SIG-M5 (cell line): ENCODE measurements at places on chromosomes 12 and 14.
A peak's percentile ranks its signal among the peaks of the same experiment; 100 is the strongest.

DNA sequence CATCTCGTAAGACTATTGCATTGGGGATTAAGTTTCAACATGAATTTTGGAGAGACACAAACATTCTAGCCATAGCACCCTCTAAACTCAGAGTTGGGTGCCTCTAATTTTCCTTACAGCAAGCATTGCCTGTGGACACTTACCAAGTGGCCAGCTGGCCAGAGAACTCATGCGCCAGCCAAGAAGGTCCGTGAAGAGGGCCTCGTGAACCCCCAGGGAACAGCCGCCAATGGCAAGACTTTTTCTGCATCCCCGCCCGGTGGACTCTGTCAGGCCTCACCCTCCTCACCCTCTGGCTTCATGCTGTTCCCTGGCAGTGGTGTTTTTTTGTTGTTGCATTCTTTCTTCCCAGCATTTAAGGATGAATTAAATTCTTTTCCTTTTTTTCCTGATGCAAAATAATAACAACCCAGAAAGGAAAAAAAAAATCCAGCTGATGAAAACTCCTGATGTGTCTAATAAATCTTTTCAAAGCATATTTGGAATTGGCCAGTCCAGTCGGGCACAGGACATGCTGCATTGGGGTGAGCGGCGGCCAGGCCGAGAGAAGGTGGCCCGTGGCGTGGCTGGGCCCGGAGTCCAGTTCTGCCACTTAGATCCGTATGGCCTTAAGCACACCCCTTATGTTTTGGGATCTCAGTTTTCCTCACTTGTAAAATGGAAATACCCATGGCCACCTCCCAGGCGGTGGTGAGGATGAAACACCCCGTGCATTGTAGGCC, 191.9 kb upstream of the DIO3 start:
- DNase-seq: no peak

DNA sequence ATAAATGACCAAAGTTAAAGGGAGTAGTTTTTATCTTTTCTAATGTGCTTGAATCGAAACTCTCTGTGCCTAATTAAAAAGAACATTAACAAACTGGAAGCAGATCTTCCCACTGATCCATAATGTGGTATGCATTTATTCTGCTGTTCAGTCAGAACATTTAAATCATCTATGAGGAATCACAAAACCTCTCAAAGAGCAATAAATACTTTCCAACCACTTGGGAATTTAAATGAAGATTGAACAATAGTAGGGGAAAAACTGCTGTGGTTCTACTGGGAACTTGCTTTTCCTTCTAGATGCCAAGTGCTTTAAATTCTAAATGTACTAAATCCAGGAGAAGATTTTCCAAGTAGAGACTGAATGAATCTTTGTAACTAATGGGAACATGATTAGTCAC, 12.3 kb upstream of the CHPT1 start:
- no peak for DNase-seq

DNA sequence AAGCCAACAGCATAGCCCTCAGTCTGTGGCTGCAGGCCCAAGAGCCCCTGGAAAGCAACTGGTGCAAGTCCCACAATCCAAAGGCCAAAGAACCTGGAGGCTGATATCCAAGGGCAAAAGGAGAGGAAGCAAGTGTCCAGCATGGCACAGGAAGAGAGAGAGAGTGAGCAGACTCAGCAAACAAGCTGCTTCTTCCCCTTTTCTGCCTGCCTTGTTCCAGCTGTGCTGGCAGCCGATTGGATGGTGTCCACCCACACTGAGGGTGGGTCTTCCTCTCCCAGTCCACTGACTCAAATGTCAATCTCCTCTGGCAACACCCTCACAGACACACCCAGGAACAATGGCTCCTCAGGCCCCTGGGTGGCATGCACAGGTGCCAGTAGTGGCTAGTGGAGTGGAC, 33.5 kb downstream of the SMCO2 start:
- no peak for DNase-seq

GRCh38 chr12:52007158-52007921, 594 bp downstream of the TAMALIN start:
- no peak for DNase-seq

DNA sequence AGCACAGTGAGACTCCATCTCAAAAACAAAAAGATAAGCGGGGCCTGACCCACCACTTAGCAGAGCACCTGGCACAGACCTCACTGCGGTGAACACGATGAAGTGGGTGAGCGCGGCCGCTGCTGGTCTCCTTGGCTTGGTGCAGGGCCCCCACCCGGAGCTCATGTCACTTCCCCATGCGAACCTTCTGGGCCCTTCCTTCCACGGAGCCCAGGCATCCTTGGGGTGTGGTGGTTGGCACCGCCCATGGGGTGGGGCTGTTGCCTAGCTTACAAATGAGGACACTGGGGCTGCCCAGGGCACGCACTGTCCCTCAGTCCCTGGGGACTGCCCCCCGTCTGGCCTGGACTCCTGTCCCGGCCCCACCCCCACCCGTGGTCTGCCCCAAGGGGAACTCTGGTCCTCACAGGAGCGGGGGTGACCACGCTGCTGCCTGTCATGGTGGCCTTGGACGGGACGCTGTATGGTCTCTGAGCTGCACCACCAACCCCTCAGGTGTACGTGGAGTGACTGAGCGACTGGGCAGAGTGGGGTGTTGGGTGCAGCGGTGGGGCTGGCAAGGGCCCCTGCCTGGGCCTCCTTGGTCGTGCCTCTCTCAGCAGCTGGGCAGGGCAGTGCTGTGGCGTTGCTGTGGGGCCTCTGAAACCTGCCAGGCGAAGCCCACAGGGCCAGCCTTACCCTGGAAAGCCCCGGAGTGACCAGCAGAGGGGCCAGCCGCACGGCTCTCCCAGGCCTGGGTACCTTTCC, 15.3 kb downstream of the FBRSL1 start:
- no peak for DNase-seq

GRCh38 chr14:95477411-95478269, 38.8 kb downstream of the SYNE3 start:
- no peak for DNase-seq

- DNase-seq: no peak
Observed at GRCh38 chr14:74898083-74898482, 16.4 kb downstream of the DLST start.

DNA sequence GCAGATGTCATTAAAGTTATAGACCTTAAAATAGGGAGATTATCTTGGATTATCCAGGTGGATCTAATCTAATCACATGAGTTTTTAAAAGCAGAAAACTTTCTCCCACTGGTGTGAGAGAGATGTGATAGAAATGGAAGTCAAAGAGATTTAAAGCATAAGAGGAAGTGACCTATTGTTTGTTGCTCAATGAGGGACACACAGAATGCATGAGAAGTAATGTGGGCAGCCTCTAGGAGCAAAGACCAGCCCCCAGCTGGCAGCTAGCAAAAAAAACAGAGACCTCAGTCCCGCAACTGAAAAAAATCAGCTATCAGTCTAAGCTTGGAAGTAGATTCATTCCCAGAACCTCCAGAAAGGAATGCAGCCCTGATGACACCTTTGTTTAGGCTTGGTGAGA, 24.6 kb upstream of the ANP32D start:
- no peak for DNase-seq

- no peak for DNase-seq
Observed at GRCh38 chr12:89880690-89881350, 172.2 kb upstream of the ATP2B1 start.

DNA sequence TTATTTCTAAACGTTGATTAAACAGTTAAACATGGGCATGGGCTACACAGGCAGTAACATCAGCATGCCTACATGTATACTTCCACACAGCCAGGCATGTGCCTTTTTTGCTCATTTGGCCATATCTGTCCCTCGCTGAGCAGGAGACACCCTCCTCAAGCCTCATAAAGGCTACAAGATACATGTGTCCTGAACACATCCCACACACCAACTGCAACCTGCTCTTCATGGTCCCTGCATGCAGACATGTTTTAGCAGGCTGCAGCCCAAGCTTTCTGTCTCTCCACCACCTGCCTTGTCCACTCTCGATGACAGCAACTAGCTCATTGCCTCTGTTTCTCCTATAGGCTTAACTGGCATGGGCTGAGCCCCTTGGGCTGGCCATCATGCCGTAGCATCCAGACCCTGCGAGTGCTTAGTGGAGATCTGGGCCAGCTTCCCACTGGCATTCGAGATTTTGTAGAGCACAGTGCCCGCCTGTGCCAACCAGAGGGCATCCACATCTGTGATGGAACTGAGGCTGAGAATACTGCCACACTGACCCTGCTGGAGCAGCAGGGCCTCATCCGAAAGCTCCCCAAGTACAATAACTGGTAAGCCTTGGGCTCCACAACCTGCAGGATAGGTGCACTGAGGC, 2.6 kb downstream of the PCK2 start:
- no peak for DNase-seq

GRCh38 chr14:67514650-67515385, 18.3 kb upstream of the PLEKHH1 start:
- DNase-seq: no peak

GRCh38 chr12:23753628-23754365, 195.7 kb downstream of the SOX5 start:
- DNase-seq: no peak

GRCh38 chr12:51905471-51906429, 1.6 kb upstream of the ACVRL1 start:
- no peak for DNase-seq

DNA sequence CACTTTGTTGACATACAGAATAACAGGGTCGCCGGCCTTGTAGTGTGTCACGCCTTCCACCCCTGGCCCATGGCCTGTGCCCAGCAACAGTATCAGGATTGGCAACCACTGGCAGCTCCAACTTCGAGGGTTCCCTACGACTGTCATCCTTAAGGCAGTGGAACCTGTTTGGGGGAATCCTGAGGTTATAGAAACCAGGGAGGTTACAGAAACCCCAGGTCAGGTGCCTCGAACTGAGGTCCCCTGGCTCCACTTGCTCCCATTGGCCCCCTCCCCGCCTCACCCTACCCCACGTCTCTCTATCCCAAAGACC, 412 bp downstream of the TM9SF1 start:
- DNase-seq: no peak

- no peak for DNase-seq
Observed at GRCh38 chr14:100678469-100678828, 48.2 kb upstream of the DLK1 start.

DNA sequence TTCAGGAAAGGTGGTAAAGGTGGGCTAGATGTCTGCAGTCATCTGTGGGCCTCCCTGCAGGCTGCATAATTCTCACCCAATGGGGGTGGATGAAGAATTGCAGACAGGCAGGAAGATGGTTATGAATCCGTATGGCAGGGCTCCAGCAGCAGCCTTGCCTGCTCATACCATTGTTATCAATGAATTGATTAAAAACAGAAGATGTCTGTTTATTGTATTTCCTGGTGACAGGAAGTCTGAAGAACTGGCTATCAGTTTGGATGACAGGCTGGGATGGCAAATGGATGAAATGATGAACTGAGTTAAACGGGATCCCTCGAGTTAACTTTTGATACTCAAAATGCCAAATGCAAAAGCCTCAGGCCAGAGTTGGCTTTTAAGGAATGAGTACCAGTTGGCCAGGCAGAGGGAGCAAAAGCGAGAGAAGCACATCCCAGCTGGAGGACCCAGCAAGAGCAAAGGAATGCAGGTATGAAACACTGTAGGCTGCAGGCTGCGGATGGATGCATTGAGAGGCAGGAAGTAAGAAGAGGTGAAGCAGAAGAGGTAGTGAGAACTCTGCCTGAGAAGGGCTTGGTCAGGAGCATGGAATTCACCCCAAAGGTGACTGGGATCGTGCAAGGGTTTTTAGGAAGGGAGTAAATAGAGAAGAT, 550.0 kb upstream of the TBX3 start:
- DNase-seq: no peak

GRCh38 chr14:101736585-101736984, 24.9 kb upstream of the PPP2R5C start:
- no peak for DNase-seq

DNA sequence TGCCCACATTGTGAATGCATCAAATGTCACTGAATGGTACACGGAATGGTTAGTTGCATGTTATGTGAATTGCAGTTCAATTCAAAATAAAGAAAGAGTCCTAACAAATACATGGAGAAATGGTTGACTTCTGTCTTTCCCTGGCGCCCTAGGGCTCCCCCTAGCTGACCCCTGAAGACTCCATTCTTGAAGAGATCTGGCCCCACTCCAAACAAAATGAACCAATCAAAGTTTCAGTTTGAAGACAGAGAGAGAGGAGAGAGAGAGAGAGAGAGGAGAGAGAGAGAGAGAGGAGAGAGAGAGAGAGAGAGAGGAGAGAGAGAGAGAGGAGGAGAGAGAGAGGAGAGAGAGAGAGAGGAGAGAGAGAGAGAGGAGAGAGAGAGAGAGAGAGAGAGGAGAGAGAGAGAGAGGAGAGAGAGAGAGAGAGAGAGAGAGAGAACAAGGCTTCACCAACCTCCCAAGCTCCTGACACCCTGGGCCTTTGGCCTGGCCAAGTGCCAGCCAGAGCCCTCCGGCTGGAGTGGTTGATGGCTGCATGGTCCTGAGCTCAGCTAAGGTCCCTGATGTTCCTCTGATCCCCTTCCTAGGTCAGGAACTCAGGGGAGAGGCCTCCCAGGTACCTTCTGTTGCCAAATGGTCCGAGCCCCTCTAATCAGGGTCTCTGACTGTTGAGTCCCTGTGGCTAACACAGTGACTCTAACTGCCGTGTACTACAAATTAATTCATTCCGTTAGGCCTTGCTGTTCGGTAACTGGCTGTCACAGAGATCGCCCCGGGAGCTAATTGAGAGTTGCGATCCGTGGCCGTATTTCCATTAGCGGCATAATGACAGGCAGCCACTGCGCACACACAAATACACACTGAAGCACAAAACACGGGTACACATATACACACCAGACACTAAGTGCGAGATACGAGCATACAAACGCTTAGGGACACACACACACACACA, 188.8 kb downstream of the ESRRB start:
- DNase-seq: no peak

- DNase-seq: no peak
Observed at GRCh38 chr12:52805739-52806138, 8.2 kb downstream of the KRT4 start.

DNA sequence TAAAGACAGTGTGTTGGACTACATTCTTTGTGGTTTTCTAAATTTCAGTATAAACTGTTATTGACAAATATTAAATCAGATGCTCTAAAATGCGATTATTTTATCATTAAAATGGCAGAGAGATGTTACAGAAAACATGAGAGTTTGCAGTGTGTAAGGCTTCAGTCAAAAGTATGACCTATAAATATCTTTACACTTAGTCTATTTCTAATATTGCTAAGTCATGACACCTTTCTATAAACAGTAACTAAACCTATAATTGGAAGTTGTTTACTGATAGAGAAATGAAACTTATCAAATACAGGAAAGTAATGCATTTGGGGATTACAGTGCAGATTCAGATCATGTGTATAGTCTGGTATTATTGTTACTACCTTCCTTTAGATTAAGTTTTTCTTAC, 68.9 kb upstream of the YARS2 start:
- no peak for DNase-seq

GRCh38 chr12:106918746-106919145, 37.0 kb upstream of the TMEM263 start:
- DNase-seq: no peak

DNA sequence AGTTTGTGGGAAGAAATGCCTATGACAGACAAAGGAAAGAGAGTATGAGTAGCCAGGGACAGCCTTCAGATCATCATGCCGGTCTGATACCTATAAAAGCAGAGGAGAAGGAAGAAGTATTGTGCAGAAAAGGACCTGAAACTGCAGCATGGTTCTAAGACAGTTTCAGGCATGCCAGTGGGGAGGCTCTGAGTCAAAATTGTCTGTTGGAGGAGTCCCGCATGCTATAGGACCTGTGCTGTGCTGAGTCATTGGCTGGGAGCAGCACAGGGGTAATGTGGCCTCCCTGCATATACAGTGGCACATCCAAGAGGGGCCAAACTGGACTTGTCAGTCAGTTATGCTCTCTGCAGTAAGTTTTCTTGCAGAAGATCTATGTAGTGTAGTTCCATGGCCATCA, 40.7 kb downstream of the NEUROD4 start:
- DNase-seq: peak; percentile 62
